Stimulated activated naive CD8-positive, alpha-beta T cell treated with anti-CD3 and anti-CD28 coated beads, Interleukin-15, amount 100 ng/mL, for 72 hours (primary cell): ENCODE measurements at places on chromosomes 2 and 18.

GRCh38 chr2:25000036-25000435, 28.3 kb upstream of the DNAJC27 start:
- no peak for DNase-seq

GRCh38 chr2:195312662-195313061, 344.4 kb upstream of the SLC39A10 start:
- DNase-seq: no peak

DNA sequence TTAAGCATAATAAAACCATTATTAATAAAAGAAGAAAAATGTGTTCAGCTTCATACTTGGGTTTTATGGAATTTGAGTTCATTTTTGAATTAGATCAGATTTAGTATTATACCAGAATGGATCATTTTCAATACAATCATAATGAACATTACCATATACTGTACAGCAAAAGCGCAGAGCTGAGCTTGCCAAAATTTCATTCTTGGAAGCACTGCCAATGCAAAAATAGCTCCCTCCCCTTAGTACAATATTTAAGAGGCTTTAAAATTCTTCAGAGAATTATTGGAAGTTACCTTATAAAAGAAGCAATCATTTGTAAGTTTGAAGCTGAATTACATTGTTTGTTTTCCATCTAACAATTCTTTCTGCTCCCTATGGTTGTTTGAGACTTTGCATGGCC, 938.1 kb upstream of the SLC39A10 start:
- no peak for DNase-seq

DNA sequence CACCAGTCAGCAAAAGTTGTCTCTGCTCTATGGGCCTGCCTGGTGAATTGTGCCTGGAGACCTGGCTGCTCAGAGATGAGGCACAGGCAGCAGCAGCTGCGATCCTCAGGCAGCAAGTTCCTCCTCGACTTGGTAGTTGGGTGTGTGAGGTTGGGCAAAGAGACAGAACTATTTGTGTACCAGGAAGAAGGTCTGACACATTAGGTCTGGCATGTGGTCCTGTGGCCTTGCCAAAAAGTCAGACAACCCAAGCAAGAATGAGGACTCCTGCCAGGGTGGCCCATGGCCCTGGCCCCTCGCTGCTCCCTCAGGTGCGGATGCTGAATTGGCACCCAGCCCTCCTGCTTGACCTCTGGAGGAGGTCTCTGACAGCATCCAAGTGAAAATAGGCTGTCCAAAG, 192.7 kb downstream of the DYSF start:
- DNase-seq: no peak

- DNase-seq: no peak
Measured at GRCh38 chr2:95010126-95010525, 15.4 kb upstream of the MAL start.

DNA sequence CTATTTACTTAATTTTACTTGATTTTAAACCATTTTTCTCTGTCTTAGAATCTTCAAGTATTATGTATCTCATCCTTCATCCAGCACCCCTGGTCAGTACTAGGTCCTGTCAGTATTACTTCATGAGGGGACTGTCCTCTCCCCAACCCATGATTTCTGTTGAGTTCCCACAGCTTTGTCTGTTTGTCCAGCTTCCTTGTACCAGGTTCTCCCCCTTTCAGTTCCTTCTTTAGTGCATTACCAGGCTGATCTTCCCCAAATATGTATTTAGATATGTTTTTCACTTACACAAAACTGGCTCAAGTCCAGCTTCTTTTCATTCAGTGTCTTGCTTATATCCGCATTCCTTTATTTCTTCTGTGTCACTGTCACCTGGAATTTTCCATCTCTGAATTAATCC, 13.8 kb upstream of the TTC27 start:
- DNase-seq: no peak

GRCh38 chr2:100105678-100106054, 36.7 kb downstream of the AFF3 start:
- DNase-seq: no peak

DNA sequence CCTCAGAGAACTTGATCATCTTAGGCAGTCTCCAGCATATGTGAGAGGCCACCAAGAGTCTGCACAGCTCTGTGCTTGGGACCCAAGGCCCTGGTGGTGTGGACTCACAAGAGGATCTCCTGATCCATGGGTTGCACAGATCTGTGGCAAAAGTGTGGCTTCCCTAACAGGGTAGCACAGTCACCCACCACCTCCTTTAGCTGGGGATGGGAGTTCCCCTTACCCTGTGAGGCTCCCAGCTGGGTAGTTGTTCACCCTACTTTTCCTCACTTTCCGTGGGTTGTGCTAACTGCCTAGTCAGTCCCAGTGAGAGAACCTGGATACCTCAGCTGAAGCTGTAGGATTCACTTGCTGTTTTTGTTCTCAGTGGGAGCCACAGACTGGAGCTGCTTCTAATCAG, 123.7 kb downstream of the FTCDNL1 start:
- DNase-seq: no peak

GRCh38 chr2:241456546-241456945, 51.8 kb downstream of the STK25 start:
- no peak for DNase-seq

- DNase-seq: no peak
Measured at GRCh38 chr2:66437109-66437690, 2.3 kb downstream of the MEIS1 start.
